ENCODE measurements at places on chromosomes 16 and 17.

- no peaks in the 10 kb centered on the region for H3K4me1 ChIP-seq
- no peaks in the 10 kb centered on the region for H3K27me3 ChIP-seq
- H3K4me3 ChIP-seq: no peak overlapping the region
These were observed 296.6 kb upstream of the PMFBP1 start for GRCh38 chr16:72468582-72468981.

GRCh38 chr17:40598301-40598618 is 33.0 kb upstream of the CCR7 start:
- no peak for DNase-seq
- no peaks in the 10 kb centered on the region for H3K27me3 ChIP-seq
- peak overlapping the region; percentile 51 for H3K4me3 ChIP-seq
- H3K27ac ChIP-seq: peak overlapping the region; percentile 19
- H3K4me1 ChIP-seq: no peaks in the 10 kb centered on the region

DNA sequence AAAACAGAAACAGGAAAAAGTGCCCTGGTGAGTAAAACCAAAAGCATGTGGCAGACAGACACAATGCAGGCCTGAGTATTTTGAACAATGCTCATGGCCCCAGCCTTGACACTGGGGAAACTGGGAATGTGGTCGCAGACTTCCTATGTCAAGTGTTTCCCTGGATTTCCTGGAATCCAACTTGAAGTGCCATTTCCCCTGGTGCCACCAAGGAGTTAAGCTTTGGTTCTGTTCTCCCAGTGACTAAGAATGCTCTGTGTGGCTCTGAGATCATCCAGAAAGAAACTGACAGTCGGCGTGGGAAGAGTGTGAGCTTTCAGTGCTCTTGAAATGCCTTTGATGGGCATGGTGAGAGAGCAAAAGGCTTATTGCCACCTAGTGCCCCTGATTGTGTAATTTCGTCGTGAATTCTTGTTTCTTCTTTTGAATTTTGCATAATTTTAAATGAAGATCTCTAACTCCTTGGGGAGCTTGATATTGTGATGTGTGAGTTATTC is 96.0 kb downstream of the YPEL2 start:
- no peaks in the 10 kb centered on the region for H3K27me3 ChIP-seq
- no peak for DNase-seq
- H3K4me1 ChIP-seq: peaks cover 71% of the 10 kb centered on the region

GRCh38 chr17:4968486-4969046 is 949 bp upstream of the SPAG7 start:
- H3K4me3 ChIP-seq: peak overlapping the region; percentile 89
- peaks cover 18% of the 10 kb centered on the region for H3K36me3 ChIP-seq
- H3K4me1 ChIP-seq: peaks cover 13% of the 10 kb centered on the region
- H3K27ac ChIP-seq: peak overlapping the region; percentile 95
- no peak for DNase-seq
- no peaks in the 10 kb centered on the region for H3K27me3 ChIP-seq

DNA sequence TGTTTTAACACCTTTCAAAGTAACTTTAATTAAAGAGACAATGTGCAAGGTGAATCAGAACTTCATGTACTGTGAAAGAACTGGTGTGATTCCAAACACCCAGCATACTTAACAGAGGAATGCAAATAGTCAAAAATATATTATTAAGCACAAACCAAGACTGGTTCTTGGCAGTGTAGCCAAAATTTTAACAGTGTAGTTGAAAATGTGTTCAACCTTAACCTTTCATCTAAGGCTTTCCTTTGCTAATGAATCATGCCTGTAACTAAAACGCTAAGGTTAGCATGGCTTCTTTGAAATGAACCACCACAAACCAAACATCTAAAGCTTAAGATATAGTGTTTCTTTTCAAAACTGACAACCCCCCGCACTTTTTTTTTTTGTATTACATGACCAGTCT is 146.3 kb upstream of the AXIN2 start:
- peaks cover 8% of the 10 kb centered on the region for H3K4me1 ChIP-seq
- H3K27ac ChIP-seq: no peak overlapping the region
- H3K4me3 ChIP-seq: no peak overlapping the region
- H3K36me3 ChIP-seq: no peaks in the 10 kb centered on the region
- H3K27me3 ChIP-seq: no peaks in the 10 kb centered on the region
- no peak for DNase-seq

- DNase-seq: no peak
- H3K36me3 ChIP-seq: no peaks in the 10 kb centered on the region
- H3K27me3 ChIP-seq: no peaks in the 10 kb centered on the region
- peak overlapping the region; percentile 91 for H3K27ac ChIP-seq
- H3K4me3 ChIP-seq: peak overlapping the region; percentile 60
These were observed 17.3 kb downstream of the CA5A start for GRCh38 chr16:87918866-87919680.

- H3K4me1 ChIP-seq: no peaks in the 10 kb centered on the region
- H3K36me3 ChIP-seq: no peaks in the 10 kb centered on the region
- DNase-seq: no peak
- H3K4me3 ChIP-seq: no peak overlapping the region
- no peak overlapping the region for H3K27ac ChIP-seq
These were observed 98.3 kb downstream of the N4BP1 start for GRCh38 chr16:48511716-48512115.

DNA sequence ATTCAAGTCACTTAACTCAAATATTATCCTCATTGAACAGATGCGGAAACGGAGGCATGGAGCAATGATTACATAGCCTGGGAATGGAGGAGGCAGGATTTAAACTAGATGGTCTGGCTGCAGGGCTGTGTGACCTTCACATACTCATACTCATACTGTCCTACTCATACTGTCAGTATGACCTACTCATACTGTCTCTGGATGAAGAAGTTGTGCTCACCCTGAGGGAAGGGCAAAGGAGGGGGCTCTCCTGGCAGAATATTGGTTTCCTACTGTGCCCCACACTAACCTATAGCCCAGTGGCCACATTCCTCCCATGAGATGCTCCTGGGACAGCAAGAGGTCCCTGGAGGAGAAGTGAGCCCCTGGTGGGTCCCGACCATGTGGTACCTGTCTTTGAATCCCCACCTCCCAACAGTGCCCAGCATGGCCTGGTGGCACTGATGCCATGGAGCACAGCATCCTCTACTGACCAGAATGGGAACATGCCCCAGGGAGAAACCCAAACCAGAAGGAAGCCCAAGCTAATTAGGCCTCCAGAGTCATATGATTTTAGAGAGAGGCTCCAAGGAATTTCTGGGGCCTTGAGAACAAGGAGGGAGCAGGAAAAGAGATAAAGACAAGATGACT is 197.3 kb upstream of the SDK2 start:
- no peak overlapping the region for H3K27ac ChIP-seq
- no peak overlapping the region for H3K4me3 ChIP-seq
- H3K27me3 ChIP-seq: no peaks in the 10 kb centered on the region
- H3K36me3 ChIP-seq: no peaks in the 10 kb centered on the region

DNA sequence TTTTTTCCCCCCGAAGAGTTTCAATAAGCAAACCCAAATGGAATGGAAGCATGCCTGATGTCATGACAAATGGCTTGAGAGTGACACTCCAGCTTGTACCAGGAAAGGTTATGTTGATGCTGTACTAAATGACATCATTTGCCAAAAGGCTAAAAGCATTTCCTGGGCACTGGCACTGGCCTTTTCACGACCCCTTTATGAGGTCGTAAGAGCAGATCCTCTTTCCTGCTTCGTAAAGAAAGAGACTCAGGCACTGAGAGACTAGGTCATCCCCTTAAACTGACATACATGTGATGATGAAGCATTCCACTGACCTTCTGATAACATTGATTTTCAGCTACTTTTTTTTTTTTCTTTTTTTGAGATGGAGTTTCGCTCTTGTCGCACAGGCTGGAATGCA is 30.5 kb downstream of the CEP295NL start:
- H3K27ac ChIP-seq: no peak overlapping the region
- no peak for DNase-seq
- H3K4me3 ChIP-seq: no peak overlapping the region
- peaks cover 29% of the 10 kb centered on the region for H3K36me3 ChIP-seq

GRCh38 chr17:66531851-66532295 is 229.5 kb downstream of the PRKCA start:
- no peak overlapping the region for H3K4me3 ChIP-seq
- no peaks in the 10 kb centered on the region for H3K36me3 ChIP-seq
- H3K27ac ChIP-seq: no peak overlapping the region
- DNase-seq: no peak

DNA sequence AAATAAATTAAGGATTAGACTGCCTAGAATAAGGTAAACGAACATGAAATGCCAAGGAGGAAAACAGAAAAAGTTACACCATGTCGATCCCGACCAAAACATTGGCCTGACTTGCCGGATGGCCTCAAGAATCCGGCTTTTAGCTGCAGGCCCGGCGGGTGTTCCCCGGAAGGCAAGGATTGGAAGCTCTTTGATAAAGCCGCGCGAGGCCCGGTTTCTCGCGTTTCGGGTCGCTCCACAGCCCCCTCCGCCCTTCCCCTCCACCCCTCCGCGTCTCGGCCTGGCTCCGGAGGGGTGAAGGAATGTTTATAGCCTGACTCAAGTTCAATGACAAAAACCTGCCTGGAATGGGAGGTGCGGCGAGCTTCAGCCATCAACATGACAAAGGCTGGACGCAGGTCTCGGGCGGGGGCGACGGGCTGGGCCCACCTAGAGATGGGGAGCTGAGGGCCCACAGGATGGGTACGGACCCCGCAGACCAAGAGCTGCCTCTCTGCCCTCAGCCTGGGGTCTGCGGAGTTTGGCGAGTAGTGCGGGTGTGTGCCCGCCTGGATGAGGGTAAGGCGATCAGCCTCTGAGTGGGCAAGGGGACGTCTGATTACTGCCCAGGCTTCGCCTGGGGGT is 2.6 kb downstream of the PRAC1 start:
- no peaks in the 10 kb centered on the region for H3K36me3 ChIP-seq
- no peak overlapping the region for H3K27ac ChIP-seq
- H3K4me1 ChIP-seq: peaks cover 22% of the 10 kb centered on the region

DNA sequence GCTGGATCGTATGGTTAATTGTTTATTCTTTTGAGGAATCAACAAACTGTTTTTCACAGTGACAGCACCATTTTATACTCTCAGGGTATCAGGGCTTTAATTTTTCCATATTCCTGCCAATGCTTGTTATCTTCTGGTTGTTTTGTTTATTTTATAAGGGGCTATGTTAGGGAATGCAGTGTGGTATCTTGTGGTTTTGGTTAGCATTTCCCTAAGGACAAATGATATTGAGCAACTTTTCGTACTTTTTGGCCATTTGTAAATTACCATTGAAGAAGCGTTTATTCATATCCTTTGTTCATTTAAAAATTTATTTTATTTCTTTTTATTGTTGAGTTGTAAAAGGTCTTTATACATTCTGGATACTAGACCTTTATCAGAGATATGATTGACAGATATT is 322.0 kb upstream of the SALL1 start:
- H3K27me3 ChIP-seq: no peaks in the 10 kb centered on the region
- no peak for DNase-seq
- no peaks in the 10 kb centered on the region for H3K36me3 ChIP-seq
